ENCODE measurements at places on chromosomes 12 and 14.

DNA sequence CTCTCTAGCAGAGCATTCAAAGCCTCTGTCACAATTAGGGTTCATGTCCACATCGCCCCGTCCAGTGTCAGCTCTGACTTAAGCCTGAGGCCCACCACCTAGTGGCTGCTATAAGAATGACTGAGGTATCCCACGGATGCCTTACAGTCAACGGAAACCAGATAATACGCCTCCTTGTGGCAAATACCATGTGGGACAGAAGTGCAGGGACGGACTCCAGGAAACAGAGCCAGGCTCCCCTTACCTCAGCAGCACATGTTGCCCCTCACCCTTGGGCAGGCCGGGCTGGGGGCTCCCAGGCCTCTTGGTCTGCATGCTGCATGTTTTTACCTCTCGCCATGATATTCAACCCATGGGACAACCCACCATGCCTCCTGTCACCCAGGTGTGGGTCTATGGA, 86.3 kb downstream of the VWF start:
- DNase-seq, result peak; percentile 15

GRCh38 chr14:41608681-41609390, 2.2 kb downstream of the LRFN5 start:
- no peak for DNase-seq

DNA sequence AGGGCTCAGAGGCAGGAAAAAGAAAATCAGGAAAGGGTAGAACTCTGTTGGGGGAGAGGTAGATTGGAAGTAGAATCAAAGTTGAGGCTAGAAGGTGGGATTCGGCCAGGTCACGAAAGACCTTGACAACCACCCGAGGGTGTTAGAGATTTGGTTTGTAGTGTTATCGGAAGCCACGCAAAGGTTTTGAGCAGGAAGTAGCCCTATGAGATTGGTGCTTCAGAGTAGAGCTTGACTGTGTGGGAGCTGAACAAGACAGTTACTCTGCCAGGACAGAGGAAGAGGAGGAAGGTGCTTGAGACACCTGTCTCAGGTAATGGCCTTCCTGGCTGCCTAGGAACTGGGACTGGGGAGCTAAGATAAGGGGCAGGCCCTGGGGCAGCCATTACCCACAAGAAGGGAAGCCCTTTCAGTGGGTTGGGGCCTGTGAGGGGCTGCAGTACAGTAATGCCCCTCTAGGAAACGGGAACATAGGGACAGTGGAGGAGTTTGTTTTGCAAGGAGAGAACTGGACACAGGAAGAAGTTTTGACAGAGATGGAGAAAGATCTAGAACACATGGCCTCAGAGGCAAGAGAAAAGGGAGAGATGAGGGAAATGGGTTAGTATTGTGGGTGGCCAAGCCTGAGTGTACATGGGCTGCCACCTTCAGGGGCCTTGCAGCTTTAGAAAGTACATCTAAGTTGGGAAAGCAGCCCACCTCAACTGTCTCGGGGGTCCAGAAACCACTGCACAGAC, 73.5 kb downstream of the RIN3 start:
- DNase-seq, result peak; percentile 13

GRCh38 chr12:105480162-105480561, 149.7 kb downstream of the C12orf75 start:
- no peak for DNase-seq

- no peak for DNase-seq
These were observed 17.8 kb downstream of the PPHLN1 start for GRCh38 chr12:42343721-42344120.
